Tibial artery (tissue), 4 donors: ENCODE measurements at places on chromosomes 6 and 20.

- no peaks in the 10 kb centered on the region for H3K36me3 ChIP-seq
- no peak for DNase-seq
- no peak overlapping the region for H3K27ac ChIP-seq
- no peak overlapping the region for H3K4me3 ChIP-seq
- H3K4me1 ChIP-seq: peaks cover 10% of the 10 kb centered on the region
These were observed 155.9 kb downstream of the SLC24A3 start for GRCh38 chr20:19368351-19368750.

DNA sequence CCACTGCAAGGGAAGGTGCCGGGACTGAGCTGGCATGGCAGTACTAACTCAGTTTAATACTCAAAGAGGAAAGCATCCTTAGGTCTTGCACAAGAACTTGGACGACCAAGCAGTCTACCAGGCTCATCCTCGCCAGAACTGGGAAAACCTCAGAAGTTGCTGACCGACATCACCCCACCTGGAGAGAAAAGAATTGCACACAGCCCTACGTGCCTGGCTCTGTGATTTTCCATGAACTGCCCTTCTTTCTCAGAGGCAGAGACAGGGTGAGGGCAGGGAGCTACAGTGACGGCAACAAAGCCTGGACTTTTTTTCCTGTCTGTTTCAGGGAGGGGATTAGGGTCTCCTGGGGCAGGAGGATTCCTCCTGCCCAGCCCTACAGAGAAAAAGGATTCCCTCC lies 8.0 kb downstream of the JAG1 start:
- peak overlapping the region; percentile 99 for H3K27ac ChIP-seq
- H3K4me3 ChIP-seq: peak overlapping the region; percentile 90
- DNase-seq: peak; percentile 52

DNA sequence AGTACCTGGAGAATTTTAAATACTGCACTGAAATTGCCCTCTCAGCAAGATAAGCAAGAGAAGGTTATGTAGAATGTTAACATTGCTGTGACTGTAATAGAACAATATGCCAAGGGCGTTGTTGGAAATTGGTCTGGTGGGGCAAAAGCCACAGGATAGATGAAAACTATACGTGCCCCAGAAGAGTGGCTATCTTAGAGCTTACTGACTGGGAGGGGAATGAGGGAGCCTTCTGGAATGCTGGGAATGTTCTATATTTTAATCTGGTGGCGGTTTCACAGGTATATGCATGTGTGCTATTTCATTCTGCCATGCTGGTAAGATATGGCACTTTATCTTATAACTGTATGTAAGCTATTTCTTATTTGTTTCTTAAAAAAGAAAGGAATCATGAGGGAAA lies 35.2 kb upstream of the YWHAB start:
- H3K4me1 ChIP-seq: no peaks in the 10 kb centered on the region
- DNase-seq: no peak
- no peak overlapping the region for H3K27ac ChIP-seq
- no peak overlapping the region for H3K4me3 ChIP-seq
- H3K27me3 ChIP-seq: no peaks in the 10 kb centered on the region
- no peaks in the 10 kb centered on the region for H3K36me3 ChIP-seq

GRCh38 chr6:25872814-25873213 lies 1.2 kb downstream of the SLC17A3 start:
- no peaks in the 10 kb centered on the region for H3K4me1 ChIP-seq
- H3K27ac ChIP-seq: no peak overlapping the region

DNA sequence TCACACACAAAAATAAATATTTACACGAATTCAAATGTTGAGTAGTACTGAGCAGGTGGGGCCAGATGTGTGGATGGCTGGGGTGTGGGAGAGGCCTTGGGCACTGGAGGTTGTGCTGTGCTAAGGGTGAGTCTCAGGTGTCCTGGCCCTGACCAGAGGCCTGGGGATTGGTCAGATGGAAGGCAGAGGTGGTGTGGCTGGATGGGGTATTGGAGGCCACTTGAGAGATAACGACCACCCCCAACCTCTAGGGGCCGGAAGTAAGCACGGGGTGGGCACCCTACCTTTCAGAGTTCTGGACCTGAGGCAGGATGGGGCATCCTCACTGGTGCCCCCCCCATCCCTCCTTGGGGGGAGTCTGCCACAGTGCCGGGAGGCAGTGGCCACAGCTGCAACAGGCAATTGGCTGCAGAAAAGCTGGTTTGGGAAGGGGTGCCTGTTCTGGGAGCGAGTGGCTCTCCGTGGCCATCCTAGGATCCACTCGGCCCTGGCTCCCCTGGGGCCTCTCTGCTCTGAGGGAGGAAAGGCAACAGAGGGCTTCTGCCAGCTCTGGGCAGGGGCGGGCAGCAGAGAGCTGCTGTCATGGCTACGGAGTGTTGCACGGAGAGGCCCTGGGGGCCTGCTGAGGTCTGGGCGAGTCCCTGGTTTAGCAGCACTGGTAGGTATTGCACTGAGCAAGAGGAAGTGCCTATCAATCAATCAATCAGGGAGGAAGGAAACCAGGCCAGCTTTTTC lies 87.6 kb downstream of the ASXL1 start:
- no peak overlapping the region for H3K4me3 ChIP-seq
- H3K27ac ChIP-seq: no peak overlapping the region
- H3K36me3 ChIP-seq: peaks cover 3% of the 10 kb centered on the region
- H3K4me1 ChIP-seq: no peaks in the 10 kb centered on the region
- no peaks in the 10 kb centered on the region for H3K27me3 ChIP-seq
- no peak for DNase-seq

- no peak for DNase-seq
- no peaks in the 10 kb centered on the region for H3K36me3 ChIP-seq
- H3K4me3 ChIP-seq: no peak overlapping the region
These were observed 436.8 kb upstream of the AGPAT4 start for GRCh38 chr6:161710698-161711097.

DNA sequence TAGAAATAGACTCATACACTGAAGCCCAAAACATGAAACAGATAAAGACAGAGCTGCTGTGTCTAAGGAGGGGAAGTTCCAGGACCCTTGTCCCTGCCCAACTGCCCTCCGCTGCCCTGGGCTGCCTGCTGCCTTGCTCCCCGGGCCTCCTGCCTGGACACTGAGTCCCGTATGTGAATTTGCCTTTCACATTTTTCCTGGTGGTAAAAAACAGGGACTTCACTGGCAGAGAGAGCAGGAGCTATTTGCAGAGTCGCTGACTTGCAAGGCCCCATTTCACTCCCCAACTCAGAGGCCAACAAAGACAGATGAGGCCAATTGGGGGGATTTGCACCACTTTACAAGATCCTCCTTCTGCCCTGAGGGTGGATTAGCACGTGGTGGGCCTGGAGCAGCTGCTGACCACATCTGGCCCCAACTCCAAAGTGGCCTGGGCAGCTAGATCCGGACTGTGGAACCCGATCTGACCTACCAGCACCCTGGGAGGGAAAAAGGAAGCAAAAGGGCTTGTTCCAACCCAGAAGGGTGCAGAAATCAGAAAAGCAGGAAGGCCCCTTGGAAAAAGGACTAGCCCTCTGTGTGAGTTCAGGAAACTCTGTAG lies 61.4 kb downstream of the NOL4L start:
- no peaks in the 10 kb centered on the region for H3K36me3 ChIP-seq
- no peak overlapping the region for H3K4me3 ChIP-seq
- no peak for DNase-seq
- H3K4me1 ChIP-seq: peaks cover 11% of the 10 kb centered on the region

GRCh38 chr6:167975458-167975857 lies 22.0 kb upstream of the KIF25 start:
- no peak for DNase-seq
- peaks cover 8% of the 10 kb centered on the region for H3K36me3 ChIP-seq
- no peaks in the 10 kb centered on the region for H3K27me3 ChIP-seq
- H3K4me3 ChIP-seq: no peak overlapping the region
- no peak overlapping the region for H3K27ac ChIP-seq

DNA sequence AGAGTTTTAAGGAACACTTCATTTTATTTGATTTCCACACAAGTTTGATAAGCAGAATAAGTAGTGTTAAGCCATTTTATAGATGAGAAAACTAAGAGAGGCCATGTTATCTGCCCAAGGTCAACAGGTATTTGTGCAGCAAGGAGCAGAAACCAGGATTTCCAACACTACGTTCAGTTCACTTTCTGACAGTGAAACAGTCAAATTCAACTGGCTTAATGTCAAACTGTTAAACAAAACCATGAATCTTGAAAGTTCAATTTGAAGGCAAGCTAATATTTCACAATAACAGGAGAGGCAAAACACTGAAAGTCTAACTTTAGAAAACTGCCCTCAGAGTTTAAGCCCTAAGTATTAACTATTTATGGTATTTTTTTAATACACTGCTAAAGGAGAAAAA lies 32.6 kb downstream of the DTNBP1 start:
- H3K4me3 ChIP-seq: no peak overlapping the region

DNA sequence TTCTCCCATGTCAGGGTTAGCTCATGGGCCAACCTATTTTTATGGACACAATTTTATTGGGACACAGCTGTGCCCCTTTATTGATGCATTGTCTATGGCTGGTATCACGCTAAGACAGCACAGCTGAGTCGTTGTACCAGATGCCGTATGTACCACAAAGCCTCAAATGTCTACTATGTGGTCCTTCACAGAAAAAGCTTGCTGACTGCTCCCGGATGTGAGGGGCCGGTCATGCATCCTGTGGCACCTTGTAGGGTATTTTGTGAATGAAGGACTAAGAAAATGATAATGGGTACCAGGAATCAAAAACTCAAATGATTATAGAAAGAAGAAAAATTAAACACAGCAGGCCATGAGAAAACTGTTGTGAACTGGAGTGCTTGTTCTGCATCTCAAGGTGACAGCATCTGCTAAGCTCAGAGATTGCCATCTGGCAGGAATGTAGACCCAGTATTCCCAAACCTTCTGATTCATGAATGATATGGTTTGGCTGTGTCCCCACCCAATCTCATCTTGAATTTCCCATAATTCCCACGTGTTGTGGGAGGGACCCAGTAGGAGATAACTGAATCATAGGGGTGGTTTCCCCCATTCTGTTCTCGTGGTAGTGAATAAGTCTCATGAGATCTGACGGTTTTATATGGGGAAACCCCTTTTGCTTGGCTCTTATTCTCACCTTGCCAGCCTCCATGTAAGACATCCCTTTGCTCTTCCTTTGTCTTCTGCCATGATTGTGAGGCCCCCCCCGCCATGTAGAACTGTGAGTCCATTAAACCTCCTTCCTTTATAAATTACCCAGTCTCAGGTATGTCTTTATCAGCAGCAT lies 248.5 kb downstream of the TSHZ2 start:
- no peak for DNase-seq
- H3K27ac ChIP-seq: no peak overlapping the region
- no peaks in the 10 kb centered on the region for H3K36me3 ChIP-seq
- no peak overlapping the region for H3K4me3 ChIP-seq
- H3K4me1 ChIP-seq: no peaks in the 10 kb centered on the region

DNA sequence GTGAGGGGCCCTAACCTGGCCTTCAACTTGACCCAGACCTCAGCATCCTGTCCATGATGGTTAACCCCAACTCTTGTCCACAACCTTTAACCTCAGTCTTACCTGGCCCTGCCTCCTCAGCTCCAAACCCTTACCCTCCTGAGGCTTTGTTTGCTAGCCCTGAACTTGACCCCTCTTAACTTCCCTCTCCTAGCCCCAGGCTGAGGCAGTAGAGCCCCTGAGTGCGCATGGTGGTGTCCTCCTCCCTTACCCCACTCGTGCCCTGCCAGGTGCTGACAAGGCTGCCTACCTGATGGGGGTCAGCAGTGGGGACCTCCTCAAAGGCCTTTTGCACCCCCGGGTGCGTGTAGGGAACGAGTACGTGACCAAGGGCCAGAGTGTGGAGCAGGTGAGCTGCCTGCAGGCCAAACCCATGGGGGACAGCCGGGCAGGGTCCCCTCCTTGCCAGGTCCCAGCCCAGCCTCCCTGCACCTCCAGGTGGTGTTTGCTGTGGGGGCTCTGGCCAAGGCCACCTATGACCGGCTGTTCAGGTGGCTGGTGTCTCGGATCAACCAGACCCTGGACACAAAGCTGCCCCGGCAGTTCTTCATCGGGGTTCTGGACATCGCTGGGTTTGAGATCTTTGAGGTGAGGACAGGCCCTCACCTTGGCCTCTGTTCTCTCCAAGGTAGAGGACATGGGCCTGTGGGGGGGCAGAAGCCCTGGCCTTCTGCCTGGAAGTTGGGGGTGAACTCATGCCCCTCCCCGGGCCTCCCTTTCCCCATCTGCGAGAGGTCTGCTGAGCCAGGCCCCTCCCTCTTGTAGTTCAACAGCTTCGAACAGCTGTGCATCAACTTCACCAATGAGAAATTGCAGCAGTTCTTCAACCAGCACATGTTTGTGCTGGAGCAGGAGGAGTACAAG lies 31.9 kb downstream of the MYH7B start:
- H3K4me3 ChIP-seq: no peak overlapping the region
- DNase-seq: no peak
- H3K27ac ChIP-seq: no peak overlapping the region
- peaks cover 28% of the 10 kb centered on the region for H3K27me3 ChIP-seq
- H3K4me1 ChIP-seq: no peaks in the 10 kb centered on the region

- no peak overlapping the region for H3K4me3 ChIP-seq
- H3K4me1 ChIP-seq: peaks cover 7% of the 10 kb centered on the region
- no peak for DNase-seq
- H3K27me3 ChIP-seq: no peaks in the 10 kb centered on the region
- no peaks in the 10 kb centered on the region for H3K36me3 ChIP-seq
- H3K27ac ChIP-seq: peak overlapping the region; percentile 35
These were observed 73.0 kb upstream of the BACH2 start for GRCh38 chr6:90369651-90370050.

DNA sequence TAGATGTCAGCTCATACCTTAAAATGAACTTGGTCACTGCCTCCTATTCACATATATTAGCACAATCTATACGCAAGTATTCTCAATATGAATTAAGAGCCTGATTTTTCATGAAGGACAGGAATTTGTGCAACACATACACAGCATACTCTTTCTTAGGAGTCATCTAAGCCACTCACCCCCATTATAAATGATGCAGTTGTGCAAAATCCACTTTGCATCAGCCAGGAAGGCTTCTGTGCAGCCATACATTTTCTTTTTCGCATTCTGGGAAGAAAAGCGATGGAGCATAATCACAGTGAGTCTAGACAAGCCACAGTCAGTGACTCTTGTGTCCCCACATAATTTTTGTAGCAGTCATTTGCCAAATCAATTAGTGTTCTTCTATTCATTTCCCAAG lies 66.5 kb downstream of the ZMYND8 start:
- no peak overlapping the region for H3K27ac ChIP-seq
- peaks cover 59% of the 10 kb centered on the region for H3K36me3 ChIP-seq
- DNase-seq: no peak
- H3K4me3 ChIP-seq: no peak overlapping the region
- H3K4me1 ChIP-seq: no peaks in the 10 kb centered on the region

- no peak for DNase-seq
- H3K27ac ChIP-seq: no peak overlapping the region
These were observed 249.7 kb upstream of the AFDN start for GRCh38 chr6:167576828-167577503.

DNA sequence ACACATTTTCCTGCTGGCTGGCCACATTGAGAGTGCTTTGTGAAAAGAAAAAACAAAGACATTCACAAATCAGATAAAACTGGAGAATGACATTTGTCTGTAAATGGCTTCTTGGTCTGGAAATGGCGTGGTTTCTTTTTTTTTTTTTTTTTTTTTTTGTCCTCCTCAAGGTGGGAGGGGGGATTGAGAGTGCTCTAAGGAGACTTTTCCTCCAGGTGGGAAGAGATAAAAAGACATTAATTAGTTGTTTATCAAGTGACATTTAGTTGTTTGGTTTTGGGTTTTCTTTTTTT lies 40.4 kb downstream of the GNAS start:
- H3K27ac ChIP-seq: peak overlapping the region; percentile 100
- no peaks in the 10 kb centered on the region for H3K36me3 ChIP-seq
- peaks cover 57% of the 10 kb centered on the region for H3K4me1 ChIP-seq
- no peak for DNase-seq
- peak overlapping the region; percentile 97 for H3K4me3 ChIP-seq

GRCh38 chr6:127893541-127893940 lies 7.3 kb downstream of the THEMIS start:
- no peaks in the 10 kb centered on the region for H3K4me1 ChIP-seq
- no peak for DNase-seq
- H3K27ac ChIP-seq: no peak overlapping the region
